ENCODE measurements at places on chromosomes 7 and 10. TPM values are rescaled to one million over a fixed set of nuclear protein-coding genes. Genes with fewer than 3 reads are reported as not detected.
A peak's percentile ranks its signal among the peaks of the same experiment; 100 is the strongest.

- no peak for DNase-seq
Observed at GRCh38 chr7:5699467-5700384, 81.7 kb downstream of the RNF216 start.

DNA sequence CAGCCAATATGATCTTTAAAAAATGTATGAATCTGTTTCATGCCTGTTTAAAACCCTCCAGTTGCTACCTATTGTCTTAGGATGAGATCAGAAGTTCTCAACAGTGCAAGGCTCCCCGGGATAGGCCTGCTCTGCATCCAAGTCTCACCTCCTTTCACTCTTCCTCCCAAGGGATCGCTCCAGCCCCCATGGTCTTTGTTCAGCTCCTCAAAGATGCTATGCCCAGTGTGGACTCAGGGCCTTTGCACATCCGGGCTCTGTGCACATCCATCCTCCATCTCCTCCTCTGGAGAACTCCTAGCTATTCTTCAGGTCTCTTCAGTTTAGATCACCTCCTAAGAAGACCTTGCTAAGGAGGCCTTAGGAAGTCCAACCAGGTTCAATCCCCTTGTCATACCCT lies 82.7 kb upstream of the LEP start:
- no peak for DNase-seq

KBTBD2 gene
- total RNA-seq = 30.0 TPM

- DNase-seq = no peak
Observed at GRCh38 chr7:72429316-72429715, 17.2 kb upstream of the CALN1 start.

- DNase-seq = no peak
Observed at GRCh38 chr7:43671521-43671920, 57.8 kb downstream of the COA1 start.

GRCh38 chr7:46352004-46352954 lies 431.2 kb upstream of the IGFBP3 start:
- no peak for DNase-seq

DNA sequence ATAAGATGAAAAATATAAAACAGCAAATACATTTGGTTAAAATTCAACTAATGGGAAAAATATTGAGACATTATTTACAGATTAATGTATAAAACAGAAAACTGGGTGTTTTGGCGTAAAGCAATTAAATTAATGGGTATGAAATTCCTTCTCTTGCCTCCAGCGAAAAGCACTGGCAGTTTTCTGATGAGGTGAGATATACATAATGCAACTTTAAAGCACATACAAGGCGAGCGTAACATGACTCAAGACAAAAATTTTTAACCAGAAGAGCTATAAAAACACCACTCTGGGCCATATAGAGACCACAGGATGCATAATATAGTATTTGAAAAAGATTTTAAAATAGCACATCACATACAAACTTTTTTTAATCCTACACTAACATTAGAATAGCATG lies 120.6 kb downstream of the ODAD2 start:
- no peak for DNase-seq

- DNase-seq = no peak
Observed at GRCh38 chr7:106124186-106124585, 12.1 kb upstream of the SYPL1 start.

DNA sequence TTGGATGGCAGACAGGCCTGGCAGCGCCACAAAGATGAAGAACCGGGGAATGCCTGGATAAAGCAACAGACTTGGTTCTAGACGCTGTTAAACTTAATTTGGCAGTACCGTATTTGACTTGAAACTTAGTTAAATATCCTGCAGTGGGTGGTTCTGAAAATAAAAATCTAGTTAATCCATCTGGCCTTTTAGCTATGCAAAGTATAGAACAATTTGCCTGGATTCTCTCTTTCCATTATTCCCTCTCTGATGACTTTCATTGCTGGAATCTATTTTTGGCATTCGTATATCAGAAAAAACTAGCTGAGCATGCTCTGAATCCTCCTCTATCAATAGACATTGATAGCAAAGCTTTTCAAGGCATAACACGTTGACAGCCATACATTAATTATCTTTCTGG lies 203.6 kb downstream of the MACC1 start:
- no peak for DNase-seq

GRCh38 chr7:35362341-35362740 lies 108.4 kb upstream of the TBX20 start:
- peak; percentile 72 for DNase-seq

DPP6 gene
- total RNA-seq = 7.9 TPM

- no peak for DNase-seq
Observed at GRCh38 chr10:95626500-95626899, 30.0 kb downstream of the ALDH18A1 start.

- no peak for DNase-seq
Observed at GRCh38 chr10:50210876-50211275, 40.4 kb downstream of the ASAH2 start.

DNA sequence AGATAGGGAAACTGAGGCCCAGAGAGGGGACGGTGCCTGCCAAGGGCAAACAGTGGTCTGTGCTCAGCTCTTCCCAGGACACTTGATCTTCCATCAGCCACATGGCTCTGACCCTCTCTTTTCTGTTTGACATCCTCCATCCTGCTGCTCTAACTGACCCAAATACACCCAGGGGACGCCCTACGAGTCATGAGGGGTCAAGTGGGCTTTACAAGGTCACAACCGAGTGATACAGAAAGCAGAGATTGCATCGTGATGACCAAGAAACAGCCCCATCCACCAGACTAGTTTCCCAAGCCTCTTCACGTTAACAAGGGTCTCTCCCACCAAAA lies 131.2 kb upstream of the UNC5B start:
- peak; percentile 49 for DNase-seq

CYP26C1 gene
- total RNA-seq = not detected

GRCh38 chr7:105794741-105795729 lies 81.4 kb downstream of the ATXN7L1 start:
- DNase-seq = no peak

GRCh38 chr7:9945857-9946256 lies 1027.8 kb upstream of the PHF14 start:
- no peak for DNase-seq

SPACDR gene
- not detected for total RNA-seq
